ENCODE measurements at places on chromosomes 11 and 22. TPM values are rescaled to one million over a fixed set of nuclear protein-coding genes. Genes with fewer than 3 reads are reported as not detected.

- DNase-seq, result no peak
Observed at GRCh38 chr11:57555393-57555792, 12.1 kb downstream of the UBE2L6 start.

DNA sequence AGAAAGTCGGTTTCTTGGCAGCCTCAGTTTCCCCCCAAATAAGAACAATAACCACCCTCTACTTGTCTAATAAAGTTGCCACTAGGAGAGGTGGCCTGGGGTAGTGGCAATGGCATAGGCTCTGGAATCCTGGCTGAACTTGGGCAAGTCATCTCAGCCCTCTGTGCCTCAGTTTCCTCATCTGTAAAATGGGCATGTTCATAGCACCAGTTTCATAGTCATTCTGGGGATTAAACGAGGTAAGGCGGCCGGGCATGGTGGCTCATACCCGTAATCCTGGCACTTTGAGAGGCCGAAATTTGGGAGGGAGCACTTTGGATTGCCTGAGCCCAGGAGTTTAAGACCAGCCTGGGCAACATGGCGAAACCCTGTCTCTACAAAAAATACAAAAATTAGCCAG, 63.0 kb downstream of the SGSM1 start:
- no peak for DNase-seq

Gene MYO7A
- 11.4 TPM for total RNA-seq

Gene MMP8
- total RNA-seq, result not detected

Gene CENPM
- total RNA-seq, result 5.4 TPM

DNA sequence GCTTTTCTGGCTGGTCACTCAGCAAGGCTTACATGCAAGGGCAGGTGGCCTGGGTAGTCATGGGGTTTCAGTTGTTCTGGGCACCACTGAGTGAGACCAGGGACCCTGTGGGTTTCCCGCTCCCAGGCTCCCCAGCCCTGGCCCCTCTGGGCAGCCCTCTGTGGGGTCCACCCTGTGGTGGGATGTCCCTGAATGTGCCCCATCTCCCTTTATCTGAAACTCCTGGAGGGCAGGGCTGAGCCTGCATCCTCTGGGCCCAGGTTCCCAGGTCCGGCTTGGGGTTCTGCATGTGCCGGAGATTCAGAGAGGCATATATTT, 1041.0 kb downstream of the BRD1 start:
- DNase-seq, result peak; percentile 33

DNA sequence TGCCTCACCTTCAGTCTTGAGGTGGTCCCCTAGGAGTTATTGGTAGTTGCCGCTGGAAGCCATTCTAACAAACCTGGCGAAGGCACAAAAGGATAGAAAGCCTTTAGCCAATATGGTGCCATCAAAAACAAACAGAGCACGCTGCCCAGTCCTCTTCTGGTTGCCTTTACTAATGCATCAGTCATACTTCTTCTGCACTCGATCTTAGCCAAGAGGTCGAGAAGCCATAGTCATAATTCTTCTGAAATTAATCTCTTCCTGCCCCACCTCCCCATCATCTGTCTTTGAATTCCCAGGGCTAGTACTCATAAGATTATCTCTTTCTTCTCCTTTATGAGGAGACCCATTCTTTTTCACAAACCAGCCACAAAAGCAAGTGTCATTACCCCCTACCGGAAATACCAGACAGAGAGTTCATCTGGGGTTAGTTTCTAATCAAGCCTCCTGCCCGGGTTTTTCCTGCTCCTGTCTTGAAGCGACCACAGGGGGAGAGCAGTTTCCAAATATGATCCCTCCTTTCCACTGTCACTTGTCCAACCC, 21.4 kb upstream of the EHF start:
- no peak for DNase-seq

Gene SCN4B
- 1.5 TPM for total RNA-seq

DNA sequence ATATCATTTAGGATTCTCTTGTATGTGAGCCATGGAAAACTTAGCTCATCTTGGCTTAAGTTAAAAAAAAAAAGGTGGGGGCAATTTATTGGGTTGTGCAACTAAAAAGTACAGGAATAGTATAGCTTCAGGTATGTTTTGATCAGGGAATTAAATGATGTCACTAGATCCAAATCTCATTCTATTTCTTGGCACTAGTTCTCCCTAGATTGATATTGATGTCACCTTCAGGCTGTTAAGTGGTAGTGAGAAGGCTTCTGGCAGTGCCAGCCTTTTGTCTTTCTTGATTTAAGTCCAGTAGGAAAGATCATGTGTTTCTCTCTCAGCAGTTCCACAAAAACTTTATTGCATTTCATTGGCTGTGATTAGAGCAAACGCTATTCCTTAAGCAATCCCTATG, 65.0 kb upstream of the ZBED5 start:
- DNase-seq, result no peak

DNA sequence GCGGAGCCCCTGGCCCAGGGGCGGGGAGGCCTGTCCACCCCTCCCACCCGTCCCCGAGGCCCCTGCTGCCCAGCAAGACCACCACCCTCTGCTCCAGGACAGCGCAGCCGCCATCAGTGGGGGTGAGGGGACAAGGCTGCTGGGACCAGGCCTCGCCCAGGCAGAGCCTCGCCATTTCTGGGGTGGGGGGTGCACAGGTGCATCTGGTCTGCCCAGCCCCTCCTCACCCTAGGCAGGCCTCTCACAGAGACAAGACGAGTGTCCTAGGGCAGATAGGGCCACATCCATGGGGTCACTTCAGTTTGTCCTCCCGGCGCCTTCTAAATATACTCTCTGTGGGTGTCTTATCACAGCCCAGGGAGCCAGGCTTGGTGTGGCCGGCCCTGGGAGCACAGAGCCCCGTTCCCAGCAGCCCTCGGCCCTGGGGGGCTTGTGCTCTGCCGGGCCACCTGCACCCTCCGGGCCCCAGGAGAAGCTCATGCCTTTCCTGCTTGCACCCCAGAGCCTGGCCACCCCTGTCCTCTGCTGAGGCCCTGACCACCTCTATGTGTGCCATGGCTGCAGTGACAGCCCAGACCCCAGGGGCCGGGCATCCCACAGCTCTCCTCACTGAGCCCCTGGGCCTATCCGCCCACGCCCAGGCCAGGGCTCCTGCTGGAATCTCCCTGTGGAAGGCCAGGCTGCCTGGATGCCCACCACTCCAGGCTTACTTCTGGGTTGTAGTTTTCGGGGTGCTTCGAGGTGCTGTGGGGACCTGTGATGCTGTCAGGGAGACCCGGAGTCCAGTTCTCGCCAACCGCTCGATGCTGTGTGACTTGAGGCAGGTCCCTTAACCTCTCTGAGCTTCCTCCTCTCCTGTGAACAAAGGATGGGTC, 70.8 kb downstream of the KCNQ1 start:
- DNase-seq, result peak; percentile 47

- DNase-seq, result no peak
Observed at GRCh38 chr11:12864316-12865156, 144.6 kb upstream of the RASSF10 start.

GRCh38 chr11:86816251-86816726, 15.9 kb downstream of the PRSS23 start:
- DNase-seq, result no peak

DNA sequence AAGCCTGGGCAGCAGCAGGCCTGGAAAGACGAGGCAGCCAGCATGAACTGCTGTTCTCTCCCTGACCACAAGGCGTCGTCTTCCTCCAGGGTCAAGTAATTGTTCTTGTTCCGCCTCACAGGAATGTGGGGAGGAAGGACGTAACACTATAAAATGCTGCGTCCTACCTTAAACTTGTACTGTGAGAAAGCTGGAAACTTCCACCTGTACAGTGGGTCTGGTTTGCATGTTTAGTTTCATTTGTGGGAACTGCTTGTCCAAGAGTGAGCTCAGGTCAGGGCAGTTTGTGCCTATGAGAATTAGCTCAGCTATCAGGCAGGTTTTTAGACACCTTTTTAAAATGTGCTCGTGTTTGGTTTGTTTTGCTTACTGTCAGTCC, 55.2 kb downstream of the PANX1 start:
- peak; percentile 69 for DNase-seq

DNA sequence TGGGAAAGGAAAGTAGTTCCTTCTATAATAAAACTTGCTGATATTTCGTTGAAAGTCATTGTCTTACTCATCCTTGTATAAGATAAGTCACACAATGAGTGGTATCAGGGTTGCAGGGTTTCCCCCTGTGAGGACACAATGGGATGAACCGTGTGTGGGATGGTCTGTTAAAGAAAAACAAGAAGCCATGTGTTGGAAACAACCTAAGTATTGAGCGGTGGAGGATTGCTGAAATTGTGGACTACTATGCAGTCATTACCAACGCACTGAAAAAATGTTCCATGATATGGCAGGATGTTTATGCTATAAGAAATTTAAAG, 28.6 kb downstream of the PTPRJ start:
- DNase-seq, result no peak

Gene CYP2D6
- not detected for total RNA-seq

- no peak for DNase-seq
Observed at GRCh38 chr22:46386312-46386711, 50.8 kb downstream of the TRMU start.

DNA sequence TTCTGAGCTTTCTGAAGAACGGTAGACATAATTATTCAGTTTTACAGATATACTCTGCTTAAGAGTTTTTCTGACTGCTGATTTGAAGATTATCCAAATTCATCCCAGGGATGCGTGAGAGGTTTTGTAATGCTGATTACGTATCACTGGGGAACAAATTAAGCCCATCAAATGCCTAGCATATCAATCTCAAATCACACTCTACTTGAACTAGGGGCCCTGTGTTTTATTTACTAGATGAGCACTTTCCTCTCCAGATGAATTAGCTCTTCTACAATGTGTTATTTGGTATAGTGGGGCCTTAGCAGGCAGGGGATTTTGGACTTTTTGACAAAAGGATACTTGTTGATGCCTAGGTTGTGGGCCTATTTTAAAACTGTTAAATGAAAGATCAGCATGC, 177.9 kb downstream of the JRKL start:
- DNase-seq, result no peak

- no peak for DNase-seq
Observed at GRCh38 chr11:78110830-78111229, 28.6 kb downstream of the ALG8 start.

Gene PRODH
- 4.8 TPM for total RNA-seq

Gene CALCA
- total RNA-seq, result not detected

GRCh38 chr11:118592616-118593367, 14.6 kb upstream of the PHLDB1 start:
- no peak for DNase-seq

DNA sequence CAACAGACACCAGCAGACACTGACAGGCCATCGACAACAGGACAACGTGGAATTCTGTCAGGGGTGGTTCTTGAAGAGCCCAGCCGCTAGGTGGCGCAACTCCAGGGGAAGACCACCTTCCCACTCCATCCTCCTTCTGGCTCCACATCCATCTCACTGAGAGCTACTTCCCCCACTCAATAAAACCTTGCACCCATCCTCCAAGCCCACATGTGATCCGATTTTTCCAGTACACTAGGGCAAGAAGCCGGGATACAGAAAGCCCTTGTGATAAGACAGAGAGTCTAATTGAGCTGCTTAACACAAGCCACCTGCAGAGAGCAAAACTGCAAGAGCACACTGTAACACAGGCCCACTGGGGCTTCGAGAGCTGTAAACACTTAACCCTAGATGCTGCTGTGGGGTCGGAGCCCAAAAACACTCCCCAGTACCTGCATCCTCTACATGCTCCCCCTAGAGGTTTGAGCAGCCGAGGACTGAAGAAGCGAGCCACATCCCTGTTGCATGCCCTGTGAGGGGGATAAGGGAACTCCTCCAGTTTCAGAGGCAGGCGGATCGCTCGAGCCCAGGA, 11.5 kb upstream of the RAB39A start:
- no peak for DNase-seq

- DNase-seq, result no peak
Observed at GRCh38 chr11:118996926-118997626, 862 bp upstream of the CENATAC start.

DNA sequence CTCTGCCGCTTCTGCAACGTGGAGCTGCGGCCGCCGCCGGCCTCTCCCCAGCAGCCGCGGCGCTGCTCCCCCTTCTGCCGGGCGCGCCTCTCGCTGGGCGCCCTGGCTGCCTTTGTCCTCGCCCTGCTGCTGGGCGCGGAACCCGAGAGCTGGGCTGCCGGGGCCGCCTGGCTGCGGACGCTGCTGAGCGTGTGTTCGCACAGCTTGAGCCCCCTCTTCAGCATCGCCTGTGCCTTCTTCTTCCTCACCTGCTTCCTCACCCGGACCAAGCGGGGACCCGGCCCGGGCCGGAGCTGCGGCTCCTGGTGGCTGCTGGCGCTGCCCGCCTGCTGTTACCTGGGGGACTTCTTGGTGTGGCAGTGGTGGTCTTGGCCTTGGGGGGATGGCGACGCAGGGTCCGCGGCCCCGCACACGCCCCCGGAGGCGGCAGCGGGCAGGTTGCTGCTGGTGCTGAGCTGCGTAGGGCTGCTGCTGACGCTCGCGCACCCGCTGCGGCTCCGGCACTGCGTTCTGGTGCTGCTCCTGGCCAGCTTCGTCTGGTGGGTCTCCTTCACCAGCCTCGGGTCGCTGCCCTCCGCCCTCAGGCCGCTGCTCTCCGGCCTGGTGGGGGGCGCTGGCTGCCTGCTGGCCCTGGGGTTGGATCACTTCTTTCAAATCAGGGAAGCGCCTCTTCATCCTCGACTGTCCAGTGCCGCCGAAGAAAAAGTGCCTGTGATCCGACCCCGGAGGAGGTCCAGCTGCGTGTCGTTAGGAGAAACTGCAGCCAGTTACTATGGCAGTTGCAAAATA, 816 bp downstream of the PDE3B start:
- peak; percentile 68 for DNase-seq

Gene PGR
- total RNA-seq, result 12.0 TPM

Measured in sigmoid colon (tissue), 7 donors.